Stimulated activated CD4-positive, alpha-beta T cell treated with anti-CD3 and anti-CD28 coated beads, Interleukin-1b, Interleukin-23, amount 100 ng/mL, for 1 hour (primary cell): ENCODE measurements at places on chromosomes 6 and 20.

DNA sequence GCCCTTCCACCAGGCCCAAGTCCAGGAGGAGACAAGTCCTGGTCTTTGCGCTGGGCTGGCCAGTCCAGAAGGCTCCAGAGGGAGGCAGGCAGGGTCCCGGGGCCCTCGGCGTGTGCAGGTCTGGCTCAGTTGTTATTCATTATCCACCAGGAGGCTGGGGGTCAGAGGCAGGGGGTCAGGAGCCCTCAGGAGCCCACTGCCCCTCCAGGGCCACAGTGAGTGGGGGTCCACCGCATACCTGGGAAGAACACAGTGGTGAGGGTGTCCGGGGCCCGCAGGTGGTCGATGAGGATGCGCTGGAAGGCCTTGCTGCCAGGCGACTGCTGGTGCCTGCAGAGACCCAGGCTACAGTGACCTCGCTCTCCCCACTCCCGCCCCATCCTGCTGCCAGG lies 4.4 kb upstream of the C20orf144 start:
- DNase-seq = no peak

DNA sequence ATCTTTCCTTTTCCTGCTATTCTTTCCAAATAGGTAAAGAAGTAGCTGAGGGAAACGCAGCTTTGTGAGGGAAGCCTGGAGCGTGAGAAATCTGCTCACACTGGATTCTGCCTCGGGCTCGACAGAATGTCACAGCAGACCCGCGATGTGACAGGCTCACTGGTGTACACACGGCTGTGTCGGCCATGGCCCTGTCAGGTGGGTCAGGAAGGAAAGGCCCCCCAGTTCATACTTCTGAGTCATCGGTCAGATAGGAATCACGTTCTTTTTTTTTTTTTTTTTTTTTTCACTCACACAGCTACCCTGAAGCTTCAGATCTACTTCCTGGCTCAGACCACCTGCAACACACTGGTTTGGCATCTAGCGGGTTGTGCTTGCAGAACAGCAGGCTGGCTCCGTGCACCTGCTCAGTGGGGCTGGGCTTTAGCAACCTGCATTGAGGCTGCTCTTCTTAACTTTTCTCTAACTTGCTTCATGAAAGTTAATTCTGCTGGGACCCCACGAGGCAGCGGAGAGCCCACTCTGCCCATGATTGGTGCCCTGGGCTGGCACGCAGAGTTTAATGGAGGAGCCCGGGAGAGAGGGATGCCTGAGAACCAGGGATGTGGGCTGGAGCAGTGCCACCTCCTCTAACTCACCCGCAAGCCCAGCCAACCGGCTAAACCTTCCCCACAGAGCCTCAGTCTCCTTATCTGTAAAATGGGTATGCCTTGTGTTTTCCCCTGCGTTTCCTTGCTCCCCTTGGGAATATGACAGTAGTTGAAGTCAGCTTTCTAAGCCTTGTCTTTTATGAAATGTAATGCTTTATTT lies 61.5 kb upstream of the FNDC1 start:
- DNase-seq = peak; percentile 30

DNA sequence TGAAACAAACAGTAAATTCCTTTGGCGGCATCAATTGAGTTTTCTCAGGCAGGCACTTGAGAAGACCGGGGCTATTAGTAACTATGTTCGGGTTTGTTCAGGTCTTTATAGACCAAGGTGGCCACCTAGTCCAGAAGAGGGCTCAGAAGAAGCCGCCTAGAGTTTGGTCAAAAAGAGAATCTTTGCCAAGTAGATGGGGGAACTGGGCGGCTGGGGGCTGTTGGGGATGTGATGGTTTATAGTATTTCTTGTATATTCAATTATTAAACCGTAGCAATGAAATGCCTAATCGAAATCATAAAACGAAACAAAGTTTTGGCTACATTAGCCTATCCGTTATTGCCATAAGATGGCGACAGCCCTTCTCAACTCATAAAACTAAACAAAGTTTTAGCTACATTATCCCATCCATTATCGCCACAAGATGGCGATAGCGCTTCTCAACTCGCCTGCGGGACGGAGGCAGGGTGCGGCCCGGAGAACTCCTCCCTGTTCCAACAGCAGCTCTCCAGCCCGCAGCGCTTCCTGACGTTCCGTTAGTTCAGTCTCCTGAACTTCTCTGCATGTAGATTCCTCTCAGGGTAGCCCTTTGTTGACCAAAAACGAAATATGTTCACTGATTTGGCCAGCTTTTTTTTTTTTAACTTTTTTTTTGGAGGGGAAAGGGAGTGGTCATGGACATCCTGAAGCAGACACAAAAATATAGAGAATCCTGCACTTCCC lies 120.5 kb upstream of the PRSS16 start:
- no peak for DNase-seq

DNA sequence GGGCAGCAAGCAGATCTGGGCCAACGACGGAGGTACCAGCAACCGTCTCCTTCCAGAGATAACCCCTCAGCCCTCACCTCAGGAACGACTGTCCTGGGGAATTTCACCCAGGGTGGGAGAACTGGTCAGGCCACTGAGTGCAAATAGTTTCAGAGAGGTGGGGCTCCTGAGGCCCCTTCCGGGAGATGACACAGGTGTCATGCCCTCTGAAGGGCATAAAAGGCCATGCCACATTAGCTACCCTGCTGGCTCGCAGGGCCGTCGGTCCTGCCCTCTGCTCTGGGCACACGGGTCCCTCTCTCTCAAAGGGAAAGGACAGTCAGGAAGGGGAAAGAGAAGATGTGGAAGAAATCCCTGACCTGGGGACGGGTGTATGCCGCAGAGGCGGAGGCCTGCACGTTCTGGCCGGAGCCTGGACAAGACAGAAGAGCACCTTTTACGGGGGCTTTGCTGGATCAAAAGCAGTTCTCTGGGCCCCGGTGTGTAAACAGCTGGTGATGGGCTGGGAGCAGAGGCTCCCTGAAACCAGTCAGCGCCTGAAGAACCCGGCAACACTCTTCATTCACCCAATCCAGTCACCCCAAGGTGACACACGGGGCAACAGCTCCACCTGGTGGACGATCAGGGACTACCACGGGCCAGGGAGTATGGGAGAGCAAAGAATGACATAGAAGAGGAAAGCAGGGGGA lies 6.4 kb upstream of the TAF8 start:
- DNase-seq = peak; percentile 96

DNA sequence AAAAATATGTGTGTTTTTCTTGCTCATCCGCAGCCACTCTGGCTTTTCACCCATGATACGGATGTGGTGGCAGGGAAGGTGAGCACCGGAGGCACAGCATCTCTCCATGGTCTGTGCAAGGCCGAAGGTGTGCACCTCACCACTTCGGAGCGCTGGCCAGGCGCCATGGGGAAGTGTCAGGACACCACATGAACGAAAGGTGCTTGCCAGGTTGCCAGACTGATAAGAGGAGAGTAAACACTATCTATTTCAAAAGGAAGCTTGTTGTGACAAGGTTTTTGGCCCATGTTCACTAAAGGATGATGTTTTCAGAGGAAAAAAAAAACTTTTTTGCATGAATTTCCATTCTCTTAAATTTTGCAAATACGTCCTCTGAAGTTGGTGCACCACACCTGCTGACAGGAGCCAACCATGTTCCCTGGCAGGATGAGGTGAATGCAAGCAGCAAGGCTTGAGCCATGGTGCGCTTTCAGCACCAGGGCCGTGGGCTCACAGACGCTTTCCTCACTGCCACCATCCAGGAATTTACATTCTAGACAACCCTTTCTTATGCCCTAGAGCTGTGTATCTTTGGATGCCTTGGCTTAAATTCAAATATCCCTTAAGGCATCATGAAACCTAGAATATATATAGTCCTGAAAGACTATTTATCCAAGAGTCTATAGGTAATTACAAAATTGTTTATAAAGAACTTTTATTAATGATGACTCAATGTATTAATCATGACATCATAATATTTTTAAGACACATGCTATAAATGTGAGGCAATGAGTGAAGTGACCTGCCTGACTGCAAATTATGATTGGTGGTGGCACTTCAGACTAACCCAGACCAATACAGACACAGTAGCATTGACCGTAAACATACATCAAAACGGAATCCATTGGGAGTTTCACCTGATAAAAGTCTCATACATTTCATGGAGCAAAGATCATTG lies 234.5 kb downstream of the TFAP2A start:
- no peak for DNase-seq

DNA sequence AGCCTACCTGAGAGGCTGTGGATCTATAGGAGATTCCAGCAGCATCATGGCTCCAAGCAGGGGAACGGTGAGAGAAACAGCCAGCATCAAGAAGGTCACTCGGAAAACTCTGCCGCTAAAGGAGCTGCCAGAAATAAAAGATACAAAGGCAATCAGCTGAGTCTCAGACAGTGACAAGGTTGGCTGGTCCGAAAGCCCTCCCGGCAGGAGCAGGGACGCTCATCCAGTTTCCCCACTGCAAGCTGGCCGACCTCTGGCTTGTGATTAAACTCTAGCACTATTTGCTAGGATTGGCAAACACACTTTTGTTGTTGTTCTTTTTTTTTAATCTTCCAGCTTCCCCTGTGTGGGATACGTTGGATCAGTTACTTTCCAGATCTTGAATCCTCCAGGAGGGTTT lies 8.7 kb downstream of the APMAP start:
- no peak for DNase-seq

DNA sequence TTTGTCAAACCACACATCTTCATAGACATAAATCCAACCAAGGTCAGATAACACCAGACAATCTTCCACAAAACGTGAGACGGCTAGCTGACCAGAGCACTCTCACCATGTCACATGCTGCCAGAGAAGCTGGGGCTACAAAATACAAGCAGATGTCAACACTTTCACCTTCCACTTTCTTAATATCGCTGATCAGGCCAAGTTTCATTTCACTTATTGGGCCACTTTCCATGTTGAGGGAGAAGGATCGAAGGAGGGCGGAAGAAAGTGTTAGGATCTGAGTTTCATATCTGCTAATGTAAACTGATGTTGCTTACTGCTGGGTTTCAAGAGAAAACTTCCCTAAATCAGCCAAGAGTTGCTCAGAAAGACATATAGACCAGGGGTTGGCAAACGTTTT lies 177.0 kb upstream of the PRDM1 start:
- DNase-seq = no peak

DNA sequence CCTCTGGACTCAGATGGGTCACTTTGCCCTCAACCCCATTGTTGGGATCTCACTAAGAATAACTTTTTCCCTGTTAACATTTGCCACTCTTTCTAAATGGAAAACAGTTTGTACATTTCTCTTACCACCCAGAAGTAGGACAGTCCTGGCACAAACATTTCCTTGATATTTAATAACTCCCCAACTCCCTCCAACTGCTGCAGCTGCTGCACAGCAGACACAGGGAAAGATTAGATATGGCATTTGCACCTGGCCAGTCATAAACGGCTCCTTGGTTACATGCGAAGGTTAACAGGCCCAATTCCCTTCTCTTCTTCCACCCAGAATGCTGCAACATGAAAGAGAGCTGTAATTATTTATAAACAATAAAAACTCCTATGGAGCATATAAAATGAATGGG lies 55.9 kb upstream of the SOX4 start:
- DNase-seq = no peak
